Activated CD8-positive, alpha-beta memory T cell treated with anti-CD3 and anti-CD28 coated beads, Interleukin-2, amount 50 U/mL, for 4 hours (primary cell): ENCODE measurements at places on chromosomes 3 and 15.

GRCh38 chr3:129282727-129283327, 4.2 kb downstream of the HMCES start:
- DNase-seq: no peak

DNA sequence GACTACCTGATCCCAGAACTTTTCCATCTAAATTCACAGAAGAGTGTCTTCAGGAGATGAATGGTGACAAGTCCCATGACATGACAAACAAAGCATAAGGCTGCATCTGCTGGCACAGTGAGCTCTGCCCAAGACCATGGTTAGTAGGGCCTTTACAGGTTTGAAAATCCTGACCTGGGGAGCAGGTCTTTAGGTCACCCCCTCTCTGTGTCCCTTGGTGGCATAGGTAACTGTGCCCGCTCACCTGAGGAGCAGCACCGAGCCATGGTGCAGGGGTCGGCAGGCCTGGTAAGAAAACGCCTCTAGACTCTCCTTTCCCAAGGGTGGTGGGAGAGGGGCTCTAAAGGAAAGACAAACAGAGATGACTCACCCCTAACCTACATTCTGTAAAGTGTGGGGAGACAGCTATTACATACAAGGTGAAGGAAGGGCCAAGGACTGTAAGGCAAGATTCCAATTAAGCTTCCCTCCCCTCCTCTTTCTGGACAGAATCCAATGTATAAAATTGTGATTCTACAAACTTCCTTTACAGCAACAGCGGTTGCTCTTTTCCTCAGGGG, 74.0 kb downstream of the SATB1 start:
- no peak for DNase-seq

DNA sequence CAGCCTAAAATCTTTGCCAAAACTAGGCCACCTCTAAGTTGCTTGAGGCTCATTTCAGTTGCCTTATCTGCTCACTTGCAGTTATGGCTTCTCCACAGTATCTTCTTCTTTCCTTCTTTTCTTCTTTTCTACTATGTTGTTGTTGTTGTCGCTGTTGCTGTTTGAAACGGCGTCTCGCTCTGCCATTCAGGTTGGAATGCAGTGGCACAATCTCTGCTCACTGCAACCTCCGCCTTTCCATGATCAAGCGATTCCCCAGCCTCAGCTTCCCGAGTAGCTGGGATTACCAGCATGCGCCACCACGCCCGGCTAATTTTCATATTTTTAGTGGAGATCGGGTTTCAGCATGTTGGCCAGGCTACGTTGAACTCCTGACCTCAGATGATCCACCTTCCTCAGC, 210.8 kb upstream of the NR2F2 start:
- no peak for DNase-seq

- no peak for DNase-seq
Observed at GRCh38 chr3:11438646-11439045, 166.4 kb downstream of the ATG7 start.

DNA sequence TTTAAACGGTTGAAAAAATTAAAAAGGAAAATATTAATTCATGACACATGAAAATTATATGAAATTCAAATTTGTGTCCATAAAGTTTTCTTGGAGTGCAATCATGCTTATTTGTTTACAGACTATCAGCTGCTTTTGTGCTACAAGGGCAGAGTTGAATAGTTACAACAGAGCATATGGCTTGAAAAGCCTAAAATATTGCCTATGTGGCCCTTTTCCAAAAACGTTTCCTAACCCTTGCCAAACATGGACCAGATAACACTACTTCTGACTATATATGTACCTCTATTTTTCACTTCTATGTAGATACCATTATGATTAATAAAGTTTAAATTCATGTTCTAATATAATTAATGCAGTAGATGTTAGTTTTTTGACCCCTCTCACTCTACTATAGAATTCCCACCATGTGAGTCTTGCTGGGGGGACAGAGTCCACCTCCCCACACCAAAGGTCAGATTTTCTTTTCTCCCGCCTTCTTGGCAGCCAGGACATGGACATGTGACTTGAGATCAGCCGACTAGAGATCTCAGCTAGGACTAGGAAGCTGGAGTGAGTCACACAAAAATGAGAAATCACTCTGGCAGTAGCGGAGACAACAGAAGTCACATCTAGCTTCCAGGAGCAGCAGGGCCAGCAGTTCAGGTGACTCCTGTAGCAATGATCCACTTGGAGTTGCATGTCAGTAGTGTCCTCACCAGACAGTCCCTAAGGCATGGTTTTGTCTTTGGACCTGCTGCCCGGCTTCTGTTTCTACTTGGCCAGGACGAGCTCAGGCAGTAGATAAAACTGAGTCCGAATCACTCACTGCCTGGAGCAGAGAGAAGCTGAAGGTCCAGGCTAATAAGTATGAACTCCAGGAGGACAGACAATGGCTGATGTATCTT, 22.4 kb downstream of the CIAO2A start:
- DNase-seq: no peak

- no peak for DNase-seq
Observed at GRCh38 chr3:119492810-119493209, 5.5 kb upstream of the TIMMDC1 start.

GRCh38 chr15:64351265-64351664, 4.7 kb downstream of the CSNK1G1 start:
- no peak for DNase-seq
